ENCODE measurements at places on chromosomes 2 and 18.

DNA sequence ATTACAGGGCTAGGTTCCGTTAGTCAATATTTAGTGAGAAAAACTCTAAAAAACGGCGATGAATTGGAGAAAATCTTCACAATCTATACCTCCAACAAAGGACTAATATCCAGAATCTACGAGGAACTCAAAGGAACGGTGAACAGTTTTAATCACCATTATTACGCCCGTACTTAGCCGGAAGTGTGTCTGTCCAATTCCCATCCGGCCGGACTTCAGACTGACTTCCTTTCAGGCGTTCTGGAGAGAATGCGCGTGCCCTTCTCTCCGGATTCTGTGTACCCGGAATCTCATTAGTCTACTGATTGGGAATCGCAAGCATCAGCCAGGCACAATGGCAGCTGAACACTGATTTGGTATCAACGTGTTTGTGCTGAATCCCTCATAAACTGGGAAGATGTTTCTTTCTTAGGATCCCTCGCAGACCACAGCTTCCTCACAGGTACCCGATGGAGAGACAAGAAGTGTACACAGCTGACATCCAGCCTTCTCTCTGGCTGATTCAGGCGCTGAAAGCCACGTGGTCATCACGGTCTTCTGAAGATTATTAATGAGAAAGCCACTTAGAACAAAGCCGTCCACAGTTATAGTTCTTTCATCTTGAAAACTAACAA is 239.9 kb downstream of the ZNF516 start:
- no peak for DNase-seq

DNA sequence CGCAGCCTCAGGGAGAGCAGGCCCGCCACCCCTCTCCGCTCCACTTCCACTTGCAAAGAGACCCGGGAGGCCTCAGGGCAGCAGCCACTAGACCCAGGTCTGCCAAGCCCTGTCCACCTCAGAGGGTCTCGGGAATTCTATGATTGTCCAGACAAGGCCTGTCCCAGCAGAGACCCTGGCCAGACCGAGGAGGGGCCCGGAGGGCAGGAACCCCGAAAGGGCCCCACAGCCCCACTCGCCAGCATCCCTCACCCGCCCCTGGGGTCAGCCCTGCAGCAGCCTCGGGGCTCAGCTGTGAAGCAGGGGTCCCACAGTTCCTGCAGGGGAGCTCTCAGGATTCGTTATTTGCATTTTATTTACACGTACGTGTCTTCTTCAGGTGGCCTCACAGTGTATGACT is 269.5 kb downstream of the EIPR1 start:
- no peak for DNase-seq

DNA sequence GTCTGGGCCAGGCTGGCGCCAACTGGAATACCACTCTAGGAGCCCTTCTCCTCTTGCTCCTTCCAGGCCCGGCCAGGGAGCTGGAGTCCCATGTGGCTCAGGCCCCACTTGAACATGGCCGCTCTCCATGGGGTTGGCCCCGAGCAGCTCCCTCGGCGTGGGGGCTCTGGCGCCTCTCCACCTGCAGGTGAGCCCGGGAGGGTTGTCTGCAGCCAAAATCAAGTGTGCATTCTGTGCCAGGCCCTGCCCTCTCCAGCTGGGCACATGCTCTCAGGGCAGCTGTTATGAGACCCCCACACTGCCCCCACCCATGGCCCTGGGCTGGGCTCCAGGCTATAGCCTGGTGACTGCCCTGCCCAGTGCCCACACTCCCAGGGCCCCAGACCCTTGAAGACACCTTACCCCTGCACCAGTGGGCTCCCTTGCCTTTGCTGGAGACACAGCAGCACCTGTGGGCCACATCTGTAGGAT is 45.8 kb upstream of the HS6ST1 start:
- no peak for DNase-seq

- DNase-seq, result no peak
Observed at GRCh38 chr2:112924821-112925220, 13.9 kb downstream of the IL37 start.

DNA sequence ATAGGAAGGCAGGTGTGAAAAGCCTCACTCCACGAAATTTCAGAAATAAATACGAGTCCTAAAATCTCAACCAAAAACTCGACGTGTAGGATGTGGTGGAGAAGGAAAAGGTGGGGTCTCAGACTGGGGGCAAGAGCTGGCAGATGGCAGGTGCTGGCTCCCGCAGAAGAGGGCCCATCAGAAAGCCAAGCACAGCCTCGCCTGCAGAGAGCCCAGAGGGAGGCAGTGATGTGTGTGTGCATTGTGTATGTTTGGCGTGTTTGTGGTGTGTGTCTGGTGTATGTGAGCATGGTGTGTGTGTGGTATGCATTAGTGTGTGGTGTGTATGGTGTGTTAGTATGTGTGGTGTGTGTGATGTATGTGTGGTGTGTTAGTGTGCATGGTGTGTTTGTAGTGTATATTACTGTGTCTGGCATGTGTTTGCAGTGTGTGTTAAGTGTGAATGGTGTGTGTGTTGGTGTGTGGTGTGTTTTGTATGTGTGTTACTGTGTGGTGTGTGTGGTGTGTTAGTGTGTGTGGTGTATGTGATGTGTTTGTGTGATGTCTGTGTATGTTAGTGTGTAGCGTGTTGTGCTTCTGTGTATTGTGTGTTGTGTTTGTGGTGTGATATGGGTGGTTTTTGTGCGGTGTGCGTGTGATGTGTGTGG is 116.5 kb downstream of the FAM168B start:
- DNase-seq, result no peak

GRCh38 chr2:3674066-3674845 is 16.3 kb downstream of the ALLC start:
- no peak for DNase-seq

DNA sequence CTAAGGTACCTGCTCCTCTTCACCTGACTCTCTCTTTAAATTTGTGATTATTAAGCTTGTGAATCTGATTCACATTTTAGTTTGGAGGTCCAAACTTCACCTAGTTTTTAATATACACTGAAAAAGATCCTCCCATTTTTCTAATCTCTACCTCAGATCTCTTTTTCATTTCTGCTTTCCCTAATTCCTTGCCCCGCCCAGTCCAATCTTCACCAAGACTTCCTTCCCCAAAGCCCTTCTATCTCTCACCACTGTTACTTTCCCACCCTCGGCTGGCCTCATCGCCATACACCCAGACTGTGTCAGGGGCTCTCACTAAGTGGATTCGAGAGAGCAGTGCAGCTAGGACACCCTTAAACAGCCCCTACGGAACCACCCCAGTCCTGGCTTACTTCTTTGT is 40.0 kb downstream of the LBH start:
- no peak for DNase-seq

DNA sequence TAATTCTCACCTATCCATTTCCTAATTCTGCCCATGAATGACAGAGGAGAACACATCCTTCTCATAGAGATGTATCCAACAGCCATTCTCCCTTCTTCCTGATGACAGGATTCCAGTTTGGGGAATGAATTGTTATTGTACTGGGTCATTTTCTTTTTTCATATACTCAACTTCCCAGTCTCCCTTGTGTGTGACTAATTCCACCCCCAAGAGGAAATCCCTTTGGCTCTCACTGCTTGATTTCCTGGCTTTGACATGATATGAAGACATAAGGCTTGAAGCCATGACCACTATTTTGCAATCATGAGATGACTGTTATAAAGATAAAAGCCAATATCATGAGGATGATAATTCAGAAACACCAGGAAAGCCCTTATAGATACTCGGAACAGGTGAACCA is 384.7 kb upstream of the ACVR2A start:
- DNase-seq, result no peak

GRCh38 chr18:37564711-37565100 is 892 bp downstream of the CELF4 start:
- DNase-seq, result no peak

DNA sequence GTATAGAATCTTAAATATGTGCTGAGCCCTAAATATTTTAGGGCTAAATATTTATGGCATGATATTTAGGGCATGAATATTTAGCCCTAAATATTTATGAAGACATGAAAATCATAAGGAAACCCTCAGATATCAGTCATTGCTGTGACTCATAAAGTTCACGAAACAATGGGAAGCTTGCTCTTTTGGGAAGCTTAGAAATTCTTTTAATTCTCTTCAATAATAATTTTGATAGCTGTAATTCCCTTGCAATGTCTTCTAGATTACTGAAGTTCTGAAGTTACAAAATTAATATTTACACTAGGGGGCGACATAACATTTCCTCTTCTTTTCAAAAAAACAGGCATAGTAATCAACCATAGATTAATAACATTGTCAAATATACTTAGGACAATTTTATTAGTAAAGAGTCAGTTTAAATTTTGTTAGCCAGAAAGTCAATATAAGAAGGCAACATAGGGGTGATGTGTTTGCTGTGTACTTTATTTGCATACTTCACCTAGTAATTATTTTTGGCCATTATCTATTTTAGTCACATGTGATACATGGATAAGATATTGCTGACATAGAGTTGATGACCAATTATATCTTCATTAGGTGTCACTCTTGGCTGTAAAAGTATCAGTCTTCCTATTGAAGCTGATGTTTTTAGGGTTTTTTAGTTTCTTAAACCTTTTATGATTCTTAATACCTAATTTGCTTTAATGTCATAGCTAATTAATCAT is 13.2 kb downstream of the ZNF804A start:
- DNase-seq, result no peak

- DNase-seq, result no peak
Observed at GRCh38 chr2:17958466-17959092, 80.1 kb downstream of the KCNS3 start.

DNA sequence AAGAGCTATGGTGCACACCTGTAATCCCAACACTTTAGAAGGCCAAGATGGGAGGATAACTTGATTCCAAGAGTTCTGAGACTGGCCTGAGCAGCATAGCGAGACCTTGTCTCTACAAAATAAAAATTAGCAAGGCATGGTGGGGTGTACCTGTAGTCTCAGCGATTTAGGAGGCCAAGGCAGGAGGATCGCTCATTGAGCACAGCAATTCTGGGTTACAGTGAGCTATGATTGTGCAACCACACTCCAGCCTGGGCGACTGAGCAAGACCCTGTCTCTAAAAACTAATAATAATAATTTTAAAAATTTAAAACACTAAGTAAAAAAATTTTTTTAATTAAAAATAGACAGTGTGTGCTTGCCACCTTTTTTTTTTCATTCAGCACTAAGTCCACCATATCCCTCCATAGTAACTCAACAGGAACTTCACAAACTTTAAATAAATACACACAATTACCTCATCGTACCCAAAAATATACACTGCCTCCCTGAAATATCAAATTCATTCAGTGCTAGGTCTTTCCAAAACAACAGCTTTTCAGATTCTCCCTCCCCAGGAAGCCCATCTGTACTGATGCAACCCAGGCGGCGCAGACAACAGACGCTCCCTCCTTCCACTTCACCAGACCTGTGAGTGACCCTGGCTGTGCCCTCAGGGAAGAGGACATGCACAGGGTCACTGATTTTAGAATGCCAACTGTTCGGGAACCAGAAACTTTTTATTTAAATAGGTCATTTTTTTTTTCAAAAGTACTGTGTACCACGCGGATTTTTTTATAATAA is 29.6 kb downstream of the FAM168B start:
- DNase-seq, result no peak

DNA sequence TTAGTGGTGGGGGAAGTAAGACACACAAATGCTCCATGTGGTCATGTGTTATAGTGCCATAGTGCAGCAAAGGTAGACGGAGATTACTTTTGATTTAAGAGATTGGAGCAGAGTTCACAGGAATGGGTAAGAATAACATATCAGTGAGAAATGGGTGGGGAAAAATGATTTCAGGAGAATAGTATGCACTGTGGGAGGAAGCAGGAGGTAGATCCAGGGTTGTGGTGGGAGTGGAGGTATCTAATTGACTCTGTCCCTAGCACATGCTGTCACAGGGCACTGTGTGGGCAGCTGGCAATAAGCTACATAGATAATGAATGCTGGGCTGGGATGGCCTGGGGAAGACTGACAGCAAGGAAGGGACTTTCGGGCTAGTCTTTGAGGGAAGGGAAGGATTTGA is 65.3 kb downstream of the STAT1 start:
- DNase-seq, result no peak

- no peak for DNase-seq
Observed at GRCh38 chr18:35525795-35526494, 28.2 kb upstream of the INO80C start.

- no peak for DNase-seq
Observed at GRCh38 chr2:240780023-240780700, 39.9 kb downstream of the KIF1A start.

- no peak for DNase-seq
Observed at GRCh38 chr2:218857371-218858137, 2.1 kb upstream of the WNT6 start.

Data from CD4-positive, alpha-beta T cell treated with Interferon gamma for 1 hour (primary cell).